Activated CD8-positive, alpha-beta memory T cell treated with anti-CD3 and anti-CD28 coated beads, Interleukin-2, amount 50 U/mL, for 48 hours (primary cell): ENCODE measurements at places on chromosomes 2 and 18.

- DNase-seq, result no peak
Measured at GRCh38 chr2:72719416-72719815, 106.4 kb downstream of the EXOC6B start.

DNA sequence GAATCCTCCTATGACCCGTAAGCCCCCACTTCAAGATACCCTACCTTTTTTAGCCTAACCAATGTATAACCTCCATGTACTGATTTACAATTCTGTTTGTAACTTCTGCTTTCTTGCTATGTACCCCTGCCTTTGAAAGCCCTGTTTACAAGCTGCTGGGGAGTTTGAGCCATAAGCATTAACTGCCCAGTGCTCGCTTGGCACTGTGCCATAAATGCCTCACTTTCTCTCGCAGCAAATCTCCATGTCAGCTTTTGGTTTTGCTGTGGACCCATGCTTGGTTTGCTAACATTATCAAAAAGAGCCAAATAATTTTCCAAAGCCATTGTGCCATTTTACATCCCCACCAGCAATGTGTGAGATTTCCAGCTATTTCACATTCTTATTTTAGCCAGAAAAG, 51.8 kb downstream of the TEX51 start:
- DNase-seq, result no peak

DNA sequence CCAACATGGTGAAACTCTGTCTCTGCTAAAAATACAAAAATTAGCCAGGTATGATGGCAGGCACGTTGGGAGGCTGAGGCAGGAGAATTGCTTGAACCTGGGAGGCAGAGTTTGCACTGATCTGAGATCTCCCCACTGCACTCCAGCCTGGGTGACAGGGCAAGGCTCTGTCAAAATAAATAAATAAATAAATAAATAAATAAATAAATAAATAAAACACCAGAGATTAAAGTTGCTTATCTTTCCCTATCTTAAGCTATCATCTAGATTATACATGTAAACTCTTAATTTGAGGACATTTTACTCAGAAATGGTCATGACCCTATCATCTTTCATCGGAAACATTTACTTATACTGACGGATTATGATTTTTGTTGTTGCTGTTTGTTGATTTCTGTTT, 373.2 kb downstream of the GALNT13 start:
- no peak for DNase-seq

DNA sequence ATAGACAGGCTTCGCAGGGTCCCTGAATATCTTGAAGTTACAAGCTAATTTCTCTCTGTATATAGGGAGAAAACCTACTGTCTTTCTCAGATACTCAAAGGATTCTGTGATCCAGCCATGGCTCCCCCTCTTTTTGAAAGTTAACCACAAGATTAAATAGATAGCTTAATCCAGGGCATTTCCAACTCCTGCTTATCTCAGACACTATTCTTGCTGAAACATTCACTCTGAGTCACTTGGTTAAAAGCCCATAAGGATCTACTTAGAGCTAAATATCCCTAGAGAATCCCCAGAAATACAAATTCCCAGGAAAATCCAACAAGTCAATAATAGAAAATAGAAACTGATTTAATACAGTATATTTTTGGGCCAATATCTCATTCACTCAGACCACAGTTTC, 179.1 kb upstream of the LYPD1 start:
- DNase-seq, result no peak
